NCI-H1048 (cell line): ENCODE measurements at places on chromosomes 4 and X.

- DNase-seq: no peak
Measured at GRCh38 chrX:38357747-38358673, 5.6 kb downstream of the OTC start.

DNA sequence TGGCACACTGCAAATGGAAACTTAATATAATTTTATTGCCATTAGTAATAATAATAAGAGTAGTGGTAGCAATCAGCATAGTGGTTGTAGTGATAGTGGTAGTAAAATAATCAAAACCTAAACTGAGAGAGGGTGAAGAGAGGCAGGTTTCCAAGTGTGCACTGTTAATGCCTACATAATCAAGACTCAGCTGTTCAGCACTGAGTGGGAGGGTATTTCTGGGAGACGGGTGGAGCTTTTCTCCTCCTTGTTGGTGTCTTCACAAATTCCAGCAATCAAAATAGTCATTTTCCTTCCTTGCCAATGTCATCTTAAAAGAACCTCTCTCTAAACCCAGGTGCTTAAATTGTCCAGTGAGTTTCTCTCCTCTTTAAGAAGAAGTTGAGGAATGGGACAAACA lies 18.6 kb downstream of the CCDC149 start:
- no peak for DNase-seq

DNA sequence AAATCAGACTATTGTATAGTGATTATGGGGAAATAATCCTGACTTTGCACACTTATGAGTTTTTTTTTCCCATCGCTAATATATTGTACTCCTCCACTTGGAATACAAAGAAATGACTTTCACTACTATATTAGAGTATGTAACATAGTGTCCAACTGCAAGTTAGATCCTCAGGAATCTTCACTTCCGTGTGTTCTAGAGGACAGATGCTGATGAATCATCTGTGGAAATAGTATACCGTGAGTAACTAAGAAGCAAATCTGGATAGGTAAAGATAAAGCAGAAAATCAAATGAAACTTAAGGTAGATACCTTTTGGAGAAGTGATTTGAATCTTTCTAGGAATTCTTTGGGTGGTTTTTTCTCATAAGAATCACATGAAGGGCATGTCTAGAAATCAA lies 8.3 kb downstream of the IL21 start:
- DNase-seq: no peak

- no peak for DNase-seq
Measured at GRCh38 chrX:2497961-2498780, 2.6 kb downstream of the DHRSX start.

DNA sequence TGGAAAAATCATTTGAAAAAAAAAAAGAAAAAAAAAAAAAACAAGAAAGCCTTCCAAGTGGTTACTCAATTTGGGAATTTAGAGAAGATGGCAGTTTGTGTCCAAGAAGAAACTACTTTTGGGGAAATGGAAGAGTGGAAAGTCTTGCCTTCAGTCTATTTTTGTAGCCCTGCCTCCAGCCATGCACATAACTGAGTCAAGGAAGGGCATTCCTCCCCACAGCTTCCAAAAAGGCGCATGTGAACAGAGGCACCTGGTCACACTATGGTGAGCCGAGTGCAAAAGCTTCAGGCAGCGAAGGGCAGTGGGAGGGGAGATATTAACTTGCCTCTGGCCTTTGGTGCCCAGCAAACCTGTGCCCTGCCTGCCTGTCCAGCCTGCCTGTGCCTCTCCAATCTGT lies 163.7 kb downstream of the SMIM20 start:
- no peak for DNase-seq

DNA sequence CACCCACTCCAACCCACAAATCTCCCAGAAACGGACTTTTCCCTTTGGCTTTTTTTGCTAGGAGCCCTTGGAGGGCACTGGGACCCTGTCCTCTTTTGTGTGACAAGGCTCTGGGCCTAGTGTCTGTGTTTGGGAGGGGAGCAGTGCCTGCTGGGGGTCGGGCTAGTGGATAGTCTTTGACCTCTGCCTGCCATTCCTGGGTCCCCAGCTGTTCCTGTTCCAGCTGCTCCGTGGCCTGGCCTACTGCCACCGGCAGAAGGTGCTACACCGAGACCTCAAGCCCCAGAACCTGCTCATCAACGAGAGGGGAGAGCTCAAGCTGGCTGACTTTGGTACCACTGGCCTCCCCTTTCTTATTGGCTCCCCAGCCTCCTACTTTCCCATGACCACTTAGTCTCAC lies 6.7 kb upstream of the USP11 start:
- no peak for DNase-seq

DNA sequence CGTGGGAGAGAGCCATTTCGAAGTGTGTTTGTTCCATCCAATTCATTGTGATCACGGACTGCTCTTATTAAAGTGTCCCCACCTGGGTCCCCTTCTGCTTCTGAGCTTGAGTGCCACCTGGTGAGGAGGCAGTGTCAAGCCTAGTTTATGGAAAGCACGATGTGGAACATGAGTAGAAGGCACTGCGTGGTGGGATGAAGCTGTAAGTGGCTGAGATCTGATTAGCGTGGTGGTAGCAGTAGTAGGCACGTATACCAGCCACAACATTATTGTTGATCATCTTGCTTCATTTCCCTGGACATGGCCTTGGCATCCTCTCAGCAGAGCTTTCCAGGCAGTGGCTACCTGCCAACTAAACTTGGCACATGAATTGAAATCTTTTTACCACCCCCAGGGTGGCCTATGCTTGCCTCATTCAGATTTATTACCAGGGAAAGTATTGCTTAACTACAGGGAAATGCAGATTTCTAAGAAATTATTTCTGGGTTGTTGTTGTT lies 46.4 kb downstream of the GPAT3 start:
- no peak for DNase-seq

DNA sequence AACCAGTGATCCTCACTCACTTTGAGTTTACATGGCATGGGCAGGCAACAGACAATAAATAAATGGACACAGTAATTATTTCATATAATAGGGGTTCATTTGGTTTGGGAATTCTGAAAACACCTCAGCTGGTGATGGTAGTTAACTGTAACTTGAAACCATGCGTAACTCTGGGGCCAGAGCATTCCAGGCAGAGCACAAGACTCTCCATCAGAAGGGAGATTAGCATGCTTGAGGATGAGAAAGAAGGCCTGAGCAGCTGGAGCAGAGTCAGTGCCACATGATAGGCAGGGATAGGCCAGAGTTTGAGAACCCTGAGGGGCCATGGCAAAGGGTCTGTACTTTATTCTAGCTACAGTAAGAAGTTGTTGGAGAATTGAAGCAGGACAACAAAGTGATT lies 56.3 kb upstream of the CXCL8 start:
- DNase-seq: no peak

GRCh38 chr4:2286904-2287593 lies 25.1 kb upstream of the MXD4 start:
- DNase-seq: no peak
